Esophagus squamous epithelium (tissue), 5 donors: ENCODE measurements at places on chromosomes 1 and 21. TPM values are rescaled to one million over a fixed set of nuclear protein-coding genes. Genes with fewer than 3 reads are reported as not detected.

DNA sequence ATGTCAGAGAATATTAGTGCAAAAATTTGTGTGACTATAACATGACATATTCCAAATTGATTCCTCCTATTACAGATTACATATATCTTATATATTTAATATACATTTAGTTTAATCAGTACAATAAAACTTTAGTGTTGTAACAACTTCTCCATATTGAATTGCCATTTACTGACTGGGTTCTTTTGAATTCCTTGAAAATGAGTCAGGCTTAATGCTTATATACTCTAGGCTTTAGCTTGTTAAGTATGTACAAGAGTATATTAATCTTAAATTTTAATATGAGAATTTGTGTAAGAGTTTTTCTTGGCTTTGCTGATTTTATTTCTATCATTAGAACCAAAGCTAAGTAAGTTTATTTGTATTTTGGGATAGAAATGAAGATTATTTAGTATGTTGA lies 40.3 kb downstream of the XPR1 start:
- no peak for DNase-seq

- DNase-seq: no peak
These were observed 191.4 kb downstream of the PTGER3 start for GRCh38 chr1:70856201-70856600.

DNA sequence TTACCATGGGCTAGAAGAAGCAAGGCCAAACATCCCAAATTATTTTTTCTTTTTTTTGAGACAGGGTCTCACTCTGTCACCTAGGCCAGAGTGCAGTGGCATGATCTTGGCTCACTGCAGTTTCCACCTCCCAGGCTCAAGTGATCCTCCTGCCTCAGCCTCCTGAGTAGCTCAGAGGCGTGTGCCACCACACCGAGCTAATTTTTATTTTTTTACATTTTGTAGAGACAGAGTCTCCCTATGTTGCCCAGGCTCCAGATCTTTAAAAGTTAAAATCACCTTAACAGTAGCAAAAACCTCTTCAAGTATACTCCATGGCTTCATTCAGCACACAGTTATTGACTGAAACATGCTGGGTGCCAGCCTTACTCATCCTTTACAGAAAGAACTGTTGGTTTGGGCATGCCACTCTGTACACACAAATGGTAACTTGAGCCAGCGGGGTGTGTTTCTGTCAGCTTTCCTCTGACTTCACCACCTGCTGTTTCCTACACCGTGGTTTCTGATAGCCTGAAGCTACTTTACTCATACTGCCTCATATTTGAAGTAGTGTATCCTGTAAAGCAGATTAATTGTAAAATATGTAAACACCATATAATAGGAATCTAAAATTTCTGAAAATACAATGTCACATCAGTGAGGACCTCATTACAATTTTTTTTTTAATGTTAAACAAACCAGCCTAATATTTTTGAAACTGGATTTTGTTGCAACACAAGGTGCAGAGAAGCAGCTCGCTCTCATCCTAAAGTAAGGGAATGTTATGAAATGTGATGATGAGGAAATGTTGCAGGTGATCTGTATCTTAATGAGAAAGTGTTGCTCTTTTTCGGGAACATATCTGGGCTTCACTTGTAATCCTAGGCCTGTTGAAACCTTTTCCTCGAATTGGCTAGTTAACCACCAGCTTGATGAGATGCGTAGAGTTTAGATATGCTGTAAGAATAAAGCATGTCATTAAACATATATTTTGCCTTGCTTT lies 113.9 kb downstream of the ATP5PO start:
- no peak for DNase-seq

- no peak for DNase-seq
These were observed 235.2 kb downstream of the KCNT2 start for GRCh38 chr1:196372896-196373536.

The HSD3B2 gene
- not detected for total RNA-seq

DNA sequence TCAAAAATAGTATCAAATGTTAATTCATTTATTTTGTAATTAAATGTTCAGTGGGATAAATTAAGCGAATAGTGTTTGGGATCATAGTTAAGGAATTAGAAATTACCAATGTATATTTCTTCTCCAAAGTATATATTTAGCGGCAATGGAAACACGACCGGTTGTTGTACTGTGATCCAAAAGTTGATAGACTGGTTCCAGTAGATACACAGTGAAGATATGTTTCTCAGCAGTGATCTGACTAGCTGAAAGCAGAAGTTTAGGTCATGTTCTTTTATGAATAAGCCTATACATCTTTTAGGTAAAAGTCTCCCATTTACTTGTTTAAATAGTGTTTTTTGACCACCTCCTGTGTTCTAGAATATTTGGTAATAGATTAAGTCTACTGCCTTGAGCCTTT lies 8.8 kb downstream of the USP16 start:
- no peak for DNase-seq

- no peak for DNase-seq
These were observed 869.9 kb downstream of the MRPL39 start for GRCh38 chr21:24737296-24737850.

The REG4 gene
- total RNA-seq: not detected

- no peak for DNase-seq
These were observed 866.0 kb downstream of the LTN1 start for GRCh38 chr21:28126521-28127174.

DNA sequence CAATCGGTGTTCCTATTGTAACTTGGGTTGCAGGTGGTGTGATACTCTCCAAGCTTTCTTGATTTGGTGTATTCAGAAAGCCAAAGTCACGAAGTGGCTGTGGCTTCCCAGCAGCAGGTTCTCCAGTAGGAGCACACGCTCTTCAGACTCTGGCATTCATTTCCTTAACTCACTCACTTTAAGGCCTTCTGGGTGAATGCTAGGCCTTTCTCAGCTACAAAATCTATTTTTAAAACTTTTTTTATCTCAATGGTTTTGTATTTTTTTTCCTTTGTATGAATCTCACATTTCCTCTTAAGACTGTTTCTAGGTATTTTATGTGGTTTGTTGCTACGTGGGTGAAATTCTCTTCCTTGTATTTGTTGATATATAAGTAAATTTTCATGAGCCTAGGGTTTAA lies 22.9 kb upstream of the PKN2 start:
- DNase-seq: no peak
